ENCODE measurements at places on chromosomes 2 and 18. TPM values are rescaled to one million over a fixed set of nuclear protein-coding genes. Genes with fewer than 3 reads are reported as not detected.

GALNT14 gene
- total RNA-seq = 12.2 TPM

GDF7 gene
- total RNA-seq = 0.45 TPM

TCF4 gene
- 549 TPM for total RNA-seq

BOLL gene
- total RNA-seq = not detected

GKN1 gene
- total RNA-seq = not detected

SMAD4 gene
- total RNA-seq = 94.7 TPM

PLCL1 gene
- total RNA-seq = 13.0 TPM

LAMA1 gene
- total RNA-seq = 46.9 TPM

MARCHF4 gene
- total RNA-seq = 7.3 TPM

CD302 gene
- 10.3 TPM for total RNA-seq

TMEM247 gene
- not detected for total RNA-seq

DNA sequence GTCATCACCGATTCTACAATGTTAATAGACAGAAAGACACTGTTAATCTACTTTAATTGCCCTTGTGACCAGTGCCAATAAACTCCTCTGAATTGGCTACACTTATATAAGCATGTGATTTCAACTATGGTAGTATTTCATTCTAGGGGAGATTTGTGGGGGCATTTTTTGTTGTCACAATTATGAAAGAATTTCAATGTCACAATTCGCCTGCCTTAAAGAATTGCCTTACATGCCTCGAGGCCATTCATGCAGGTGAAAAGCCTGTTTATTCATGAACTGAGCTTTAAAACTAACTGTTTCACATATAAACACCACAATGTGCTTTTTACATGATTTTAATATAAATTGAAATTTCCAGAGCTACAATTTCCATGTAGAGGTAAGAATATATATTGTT, 162.8 kb downstream of the GCA start:
- DNase-seq = no peak

GRCh38 chr2:23411752-23412431, 26.9 kb downstream of the KLHL29 start:
- DNase-seq = no peak

DNA sequence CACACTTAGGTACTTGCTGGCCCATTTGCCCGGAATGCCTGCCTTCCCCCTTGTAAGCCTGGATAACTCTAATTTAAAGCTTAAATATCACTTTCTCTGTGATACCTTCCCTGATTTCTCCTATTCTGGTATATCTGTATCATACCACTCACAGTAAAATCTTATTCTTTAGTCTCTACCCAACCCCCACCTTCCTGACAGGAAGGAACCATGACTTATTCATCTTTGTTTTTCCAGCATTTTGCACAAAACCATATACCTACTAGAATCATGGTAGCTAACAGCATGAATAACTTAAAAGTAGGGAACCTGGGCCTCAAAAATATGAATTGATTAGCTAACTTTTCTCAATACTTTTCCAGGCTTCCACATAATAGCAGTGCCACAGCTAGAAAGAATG, 111.5 kb downstream of the GFPT1 start:
- no peak for DNase-seq

- no peak for DNase-seq
These were observed 28.9 kb upstream of the FOSL2 start for GRCh38 chr2:28363686-28364280.

DNA sequence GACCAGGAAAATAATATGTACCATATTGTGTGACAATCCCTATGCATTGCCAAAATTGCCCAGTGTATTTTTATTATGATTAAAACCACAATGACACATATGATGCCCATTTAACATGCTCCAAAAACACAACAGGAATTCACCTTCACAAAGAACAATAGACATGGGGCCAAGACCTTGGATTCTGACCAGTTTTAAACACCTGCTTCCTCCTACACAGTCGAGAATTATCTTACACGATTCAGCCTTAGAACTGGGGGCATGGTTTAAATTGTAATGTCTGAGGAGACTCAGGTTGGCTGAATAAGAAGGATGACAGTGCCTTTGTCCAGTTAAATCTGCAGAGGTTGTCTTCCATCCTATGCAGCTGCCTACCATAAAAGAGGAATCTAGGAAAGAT, 212.7 kb downstream of the PLCL1 start:
- no peak for DNase-seq

DNA sequence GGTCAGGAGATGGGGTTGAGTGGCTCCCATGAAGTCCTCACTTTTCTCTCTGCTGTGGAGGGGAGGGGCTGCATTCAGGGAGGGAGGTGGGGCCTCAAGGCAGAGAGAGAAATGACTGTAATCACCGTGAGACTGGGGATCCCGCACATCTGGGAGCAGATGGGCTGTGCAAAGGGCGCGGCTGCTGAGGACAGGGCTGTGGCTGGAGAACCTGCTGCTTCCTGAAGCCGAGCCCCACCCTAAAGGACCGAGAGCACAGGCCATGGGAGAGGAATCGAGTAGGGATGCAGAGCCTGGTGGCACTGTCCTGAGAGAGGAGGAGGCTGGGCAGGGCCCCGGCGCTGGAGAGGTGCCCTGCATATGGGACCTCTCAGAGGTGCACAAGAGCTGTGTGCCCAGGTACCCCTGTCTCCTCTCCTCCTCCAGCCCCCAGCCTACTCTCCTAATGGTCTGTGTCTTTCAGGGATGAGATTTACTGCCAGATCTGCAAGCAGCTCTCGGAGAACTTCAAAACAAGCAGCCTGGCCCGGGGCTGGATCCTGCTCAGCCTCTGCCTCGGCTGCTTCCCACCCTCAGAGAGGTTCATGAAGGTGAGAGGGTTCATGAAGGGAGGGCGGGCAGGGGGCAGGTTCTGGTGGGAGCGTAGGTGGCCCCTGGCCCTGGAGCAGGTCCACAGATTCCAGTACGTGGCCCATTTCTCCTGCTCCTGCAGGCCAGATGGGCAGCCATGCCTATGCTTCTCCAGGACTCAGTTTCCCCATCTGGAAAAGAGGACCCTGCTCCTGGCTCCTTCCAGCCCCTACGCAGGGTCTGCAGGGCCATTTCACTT, 25.9 kb upstream of the GPR17 start:
- DNase-seq = no peak

- DNase-seq = peak; percentile 31
These were observed 37.1 kb downstream of the RNF152 start for GRCh38 chr18:61855449-61856378.

GRCh38 chr2:199471443-199472057, 13.8 kb upstream of the SATB2 start:
- peak; percentile 36 for DNase-seq

GRCh38 chr2:24429197-24430074, 61.6 kb upstream of the NCOA1 start:
- no peak for DNase-seq

GRCh38 chr2:54615832-54616534, 107.5 kb upstream of the EML6 start:
- DNase-seq = no peak

- DNase-seq = no peak
These were observed 165.1 kb upstream of the TPO start for GRCh38 chr2:1248187-1248586.

- peak; percentile 22 for DNase-seq
These were observed 384.5 kb downstream of the MTX2 start for GRCh38 chr2:176653479-176654443.

DNA sequence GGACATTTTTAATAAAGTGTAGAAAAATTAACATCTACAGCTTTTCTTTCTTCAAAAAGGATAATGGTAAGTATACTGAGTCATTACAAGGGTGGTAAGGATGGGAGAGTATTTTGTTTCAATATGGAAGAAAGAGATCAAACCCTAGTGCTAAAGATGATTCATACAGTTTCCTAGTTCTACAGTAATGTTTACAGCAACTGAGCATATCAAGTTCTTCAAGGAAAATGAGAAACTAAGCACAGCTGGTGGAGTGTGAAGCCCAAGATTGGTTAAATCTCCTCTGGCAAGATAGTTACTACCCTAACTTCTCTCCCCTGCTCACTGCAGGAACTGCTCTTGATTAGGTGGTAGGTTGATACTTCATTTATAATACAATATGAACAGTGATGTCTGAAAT, 467.5 kb downstream of the XIRP2 start:
- no peak for DNase-seq

DNA sequence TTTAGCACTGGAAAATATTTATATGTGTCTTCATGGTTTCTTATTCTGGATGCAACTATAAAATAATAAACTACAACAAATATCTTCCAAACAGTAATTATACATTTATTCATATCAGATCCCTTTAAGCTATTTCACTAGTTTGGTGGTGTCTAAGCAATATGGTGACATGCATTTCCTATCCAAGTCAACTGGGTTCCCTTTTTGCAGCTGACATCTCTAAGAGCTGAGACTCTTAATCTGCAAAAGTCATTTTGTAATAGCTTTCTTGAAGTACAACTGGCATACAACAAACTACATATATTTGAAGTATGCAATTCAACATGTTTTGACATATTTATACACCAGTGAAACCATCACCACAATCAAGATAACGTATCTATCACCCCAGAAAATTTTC, 59.9 kb upstream of the SLC1A4 start:
- DNase-seq = no peak

- DNase-seq = no peak
These were observed 62.8 kb upstream of the UPP2 start for GRCh38 chr2:158038901-158039300.

DNA sequence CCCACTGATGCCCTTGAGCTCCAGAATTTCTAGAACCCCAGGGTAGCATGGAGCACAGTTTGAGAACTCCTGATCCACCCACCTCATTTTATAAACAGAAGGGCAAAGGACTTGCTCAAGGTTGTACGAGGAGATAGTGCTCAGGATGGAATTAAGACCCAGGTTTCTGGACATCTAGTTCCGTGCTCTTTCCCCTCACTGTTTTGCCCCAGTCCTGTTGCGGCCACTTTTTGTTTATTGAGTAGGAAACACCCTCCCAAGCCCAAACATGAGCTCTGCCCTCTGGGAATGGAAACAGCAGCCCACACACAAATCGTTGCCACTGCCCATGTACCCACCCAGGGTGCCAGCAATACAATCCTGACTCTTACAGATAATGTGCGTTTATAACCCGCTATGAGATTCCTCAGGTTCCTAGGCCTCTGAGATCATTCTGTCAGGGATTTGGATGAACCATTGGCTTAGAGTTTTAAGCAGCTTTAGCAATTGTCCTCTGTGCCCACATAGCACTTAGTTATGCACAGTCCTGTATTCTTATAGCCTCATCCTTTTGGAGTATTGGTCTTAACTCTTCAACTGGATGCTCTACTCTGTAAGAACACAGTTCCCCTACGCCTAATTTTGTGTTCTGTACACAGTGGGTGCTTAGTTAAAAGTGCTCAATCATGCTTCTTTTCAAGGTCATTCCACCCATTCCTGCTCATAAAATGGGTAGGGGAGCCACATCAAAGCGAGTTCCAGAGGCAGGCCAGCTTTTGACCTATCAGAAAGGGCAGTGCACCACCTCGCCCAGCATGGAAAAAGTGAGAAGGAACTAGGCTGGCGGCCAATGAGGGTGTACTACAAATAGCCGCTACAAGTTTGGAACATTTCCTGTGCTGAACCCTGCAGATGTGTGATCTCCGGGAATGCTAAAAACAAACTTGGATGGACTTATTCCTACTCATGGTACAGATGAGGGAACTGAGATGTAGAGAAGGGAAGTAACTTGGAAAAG, 60.3 kb upstream of the IGFBP2 start:
- DNase-seq = no peak

GRCh38 chr2:108604196-108604595, 69.9 kb downstream of the LIMS1 start:
- no peak for DNase-seq

DNA sequence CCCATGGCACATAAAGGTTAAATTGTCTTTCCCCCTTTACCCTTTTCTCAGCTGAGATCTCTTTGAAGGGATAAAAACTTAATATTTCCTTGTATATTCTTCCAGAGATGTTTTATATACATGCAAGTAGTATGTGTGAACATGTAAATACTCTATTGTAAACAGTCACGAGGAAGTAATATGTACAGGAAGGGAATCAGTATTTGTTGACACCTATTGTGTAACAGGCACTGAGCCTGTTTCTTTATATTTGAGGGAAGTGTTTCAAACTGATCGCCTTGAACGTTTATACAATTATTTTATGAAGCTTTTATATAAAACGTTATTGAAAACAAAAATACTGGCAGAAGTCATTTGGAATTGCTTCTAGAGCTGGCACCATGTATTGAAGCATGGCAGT, 13.2 kb downstream of the RALBP1 start:
- DNase-seq = no peak

- DNase-seq = no peak
These were observed 118.0 kb downstream of the PXDN start for GRCh38 chr2:1626271-1626681.

- DNase-seq = no peak
These were observed 402.8 kb upstream of the DSEL start for GRCh38 chr18:67919316-67919715.

DNA sequence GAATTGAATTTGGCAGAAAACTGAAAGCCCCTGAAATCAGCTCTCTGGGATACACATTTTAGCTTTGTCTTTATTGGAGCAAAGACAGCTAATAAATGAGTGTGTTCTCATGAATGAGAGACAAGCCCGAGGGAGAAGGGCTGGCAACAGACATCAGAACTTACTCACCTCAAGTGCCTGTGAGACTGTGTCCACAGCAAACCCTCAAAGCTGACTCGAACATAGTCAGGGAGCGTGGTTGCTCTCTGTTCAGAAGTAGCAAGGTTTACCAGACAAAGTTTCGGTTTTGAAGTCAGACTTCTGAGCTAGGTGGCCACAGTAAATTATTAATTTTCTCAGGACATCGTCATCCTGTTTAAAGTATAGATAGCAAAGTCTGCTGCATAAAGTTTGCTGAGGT, 207.9 kb downstream of the CMPK2 start:
- DNase-seq = no peak

GRCh38 chr2:38433607-38433975, 56.5 kb upstream of the ATL2 start:
- DNase-seq = no peak

DNA sequence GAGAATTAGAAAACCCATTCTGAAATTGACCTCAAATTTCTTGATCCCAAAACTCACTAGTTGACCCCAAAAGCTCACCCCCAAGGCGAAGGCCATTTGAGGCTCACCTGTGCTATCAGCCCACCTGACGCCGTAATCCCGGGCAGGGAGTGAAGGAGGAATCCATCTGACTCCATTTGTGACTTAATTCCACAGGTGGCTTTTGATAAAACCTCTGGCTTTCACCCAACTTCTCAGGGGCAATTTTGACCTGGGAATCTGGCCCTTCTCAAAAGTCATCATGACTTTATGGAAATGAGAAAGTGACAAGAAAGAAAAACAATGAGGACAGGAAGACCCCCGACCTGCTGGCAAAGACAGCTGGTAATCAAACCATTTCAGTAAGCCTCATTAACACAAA, 86.9 kb upstream of the SALL3 start:
- no peak for DNase-seq

DNA sequence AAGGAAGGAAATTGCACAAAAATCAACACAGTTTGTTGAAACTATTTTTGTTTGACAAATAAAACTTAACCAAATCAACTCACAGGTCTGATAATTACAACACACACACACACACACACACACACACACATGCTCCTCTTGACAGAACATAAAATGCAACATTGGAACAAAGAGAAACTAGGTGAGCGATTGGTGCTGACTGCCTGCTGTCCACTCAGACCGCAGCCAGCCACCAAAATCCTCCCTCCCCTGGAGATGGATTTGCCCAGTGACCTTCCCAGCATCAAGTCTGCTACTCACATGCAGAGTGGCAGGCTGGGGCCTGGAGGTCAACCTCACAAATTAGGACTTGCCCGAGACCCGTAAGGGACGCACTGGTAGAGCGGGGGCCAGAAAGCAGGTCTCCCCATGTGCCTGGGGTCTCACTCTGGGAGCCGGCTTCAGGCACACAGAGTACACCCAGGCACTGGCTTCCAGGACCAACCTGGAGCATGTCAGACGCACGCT, 61.4 kb downstream of the DIPK1C start:
- DNase-seq = no peak
